ENCODE measurements at places on chromosomes 1 and 21. TPM values are rescaled to one million over a fixed set of nuclear protein-coding genes. Genes with fewer than 3 reads are reported as not detected.

The PNRC2 gene
- 59.0 TPM for total RNA-seq

The SLAMF1 gene
- total RNA-seq = not detected

The DMBX1 gene
- total RNA-seq = 0.88 TPM

The RGSL1 gene
- not detected for total RNA-seq

The TRIM67 gene
- total RNA-seq = 0.09 TPM

The RASSF5 gene
- total RNA-seq = 6.1 TPM

The FCGR1A gene
- not detected for total RNA-seq

The GBP4 gene
- 10.3 TPM for total RNA-seq

The ZNF683 gene
- total RNA-seq = not detected

The ASCL5 gene
- not detected for total RNA-seq

The PAQR6 gene
- 21.2 TPM for total RNA-seq

The RXFP4 gene
- not detected for total RNA-seq

The PFKFB2 gene
- total RNA-seq = 52.0 TPM

The SPRR5 gene
- not detected for total RNA-seq

The NEXN gene
- total RNA-seq = 2.0 TPM

The OLIG1 gene
- total RNA-seq = not detected

The S100A9 gene
- 10.6 TPM for total RNA-seq

The CD1D gene
- 0.86 TPM for total RNA-seq
